ENCODE measurements at places on chromosomes 11 and 22.

- no peak for DNase-seq
These were observed 187.1 kb downstream of the ARHGAP42 start for GRCh38 chr11:100874203-100874602.

- no peak for DNase-seq
These were observed 26.9 kb downstream of the SLC6A5 start for GRCh38 chr11:20626279-20626678.

GRCh38 chr22:33302049-33302545 is 243.9 kb upstream of the SYN3 start:
- DNase-seq: peak; percentile 57

DNA sequence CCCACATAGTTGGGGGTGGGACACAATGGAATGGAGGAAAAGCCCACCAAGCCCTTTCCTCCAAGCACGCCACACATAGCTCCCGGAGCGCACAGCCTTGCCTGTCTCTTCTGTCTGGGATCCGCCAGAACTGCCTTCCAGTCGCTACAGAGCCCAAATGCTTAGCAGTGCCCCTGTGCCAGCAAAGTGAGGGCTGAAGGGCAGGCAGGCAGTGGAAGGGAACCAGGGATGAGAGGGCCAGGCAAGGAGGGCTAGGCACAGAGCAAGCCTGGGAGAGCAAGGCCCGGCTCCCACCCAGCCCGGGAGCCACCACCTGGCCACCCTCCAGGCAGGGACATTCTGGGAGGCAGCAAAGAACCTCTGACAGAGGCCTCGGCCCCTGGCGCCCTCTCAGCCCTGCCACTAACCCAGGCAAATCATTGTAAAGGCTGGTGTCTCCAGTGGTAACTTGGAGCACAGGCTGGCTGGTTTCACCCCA is 32.5 kb downstream of the PPP2R1B start:
- DNase-seq: no peak

- no peak for DNase-seq
These were observed 22.0 kb upstream of the CABP2 start for GRCh38 chr11:67545280-67545679.

DNA sequence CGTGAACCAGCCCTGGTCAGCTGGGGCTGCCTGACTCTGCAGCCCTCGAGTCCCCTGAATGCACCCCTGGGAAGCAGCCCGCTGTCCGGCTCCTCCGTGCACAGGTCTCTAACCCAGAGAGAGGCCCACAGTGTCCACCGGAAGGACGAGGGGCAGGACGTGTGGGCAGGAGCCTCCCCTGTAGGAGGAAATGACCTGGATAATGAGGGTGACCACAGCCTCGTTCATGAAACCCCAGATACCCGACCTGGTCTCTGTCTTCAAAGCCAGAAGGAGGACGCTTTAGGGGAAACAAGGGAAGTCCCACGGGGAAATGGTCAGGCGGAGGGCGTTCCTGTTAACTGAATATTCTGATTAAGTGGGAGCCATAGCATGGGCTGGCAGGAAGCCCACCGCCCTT is 23.3 kb downstream of the LIF start:
- DNase-seq: no peak

GRCh38 chr22:19929586-19930550 is 11.7 kb upstream of the COMT start:
- no peak for DNase-seq

GRCh38 chr22:30150212-30150611 is 69.9 kb downstream of the HORMAD2 start:
- no peak for DNase-seq

- no peak for DNase-seq
These were observed 31.5 kb downstream of the MOV10L1 start for GRCh38 chr22:50121202-50121740.

- no peak for DNase-seq
These were observed 66.1 kb downstream of the ME3 start for GRCh38 chr11:86606270-86606835.

DNA sequence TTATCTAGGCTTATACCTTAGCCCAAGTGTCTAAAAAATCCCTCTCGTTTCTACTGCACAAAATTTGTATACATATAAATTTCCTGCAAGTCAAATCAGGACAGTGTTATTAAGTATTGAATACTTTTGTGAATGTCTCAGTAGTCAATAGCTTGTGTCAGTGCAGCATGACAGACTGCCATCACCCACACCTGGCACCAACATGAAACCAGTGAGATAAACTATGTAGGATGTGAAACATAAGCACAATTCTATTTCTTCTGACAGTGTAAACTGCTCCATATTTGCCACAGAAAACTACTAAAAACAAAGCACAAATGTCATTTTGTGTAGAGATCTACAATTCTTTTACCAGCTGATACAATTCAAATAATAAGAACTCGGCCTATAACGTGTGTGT is 542.1 kb upstream of the LUZP2 start:
- DNase-seq: no peak

DNA sequence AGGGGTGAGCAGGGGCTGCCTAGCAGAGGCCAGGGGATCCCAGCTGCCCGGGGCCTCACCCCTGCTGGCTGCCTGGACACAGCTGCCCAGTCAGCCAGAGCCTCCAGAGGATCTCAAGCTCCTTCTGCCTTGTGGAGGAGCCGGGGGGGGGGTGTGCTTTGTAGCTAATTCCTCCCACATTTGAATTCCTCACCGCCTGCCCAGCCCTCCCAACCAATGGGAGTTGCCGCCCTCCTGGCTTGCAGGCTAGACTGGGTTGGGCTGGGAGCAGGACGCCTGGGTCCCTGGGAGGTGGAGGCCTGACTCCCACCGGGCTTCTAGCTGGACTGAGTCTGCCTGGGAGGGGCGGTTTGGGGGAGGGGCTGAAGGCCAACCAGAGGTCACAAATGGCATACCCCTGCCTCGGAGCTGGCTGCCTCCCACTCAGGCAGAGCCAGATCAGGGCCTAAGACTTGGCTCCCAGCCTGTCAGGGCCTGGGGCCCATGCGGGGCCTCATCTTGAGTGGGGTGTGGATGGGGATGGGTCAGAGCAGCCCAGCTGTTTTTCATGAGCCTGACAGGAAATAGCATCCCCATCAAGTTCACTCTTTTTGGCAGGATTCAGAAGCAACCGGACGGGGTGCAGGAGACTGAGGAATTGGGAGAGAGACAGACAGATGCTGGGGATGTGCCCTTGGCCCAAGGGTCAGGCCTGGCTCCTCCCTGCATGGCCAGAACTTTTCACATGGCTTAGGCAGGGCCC is 29.2 kb upstream of the PDE2A start:
- DNase-seq: no peak

- no peak for DNase-seq
These were observed 85.4 kb downstream of the MYO18B start for GRCh38 chr22:25827415-25827814.

- DNase-seq: no peak
These were observed 6.1 kb upstream of the APOA5 start for GRCh38 chr11:116797816-116798215.

DNA sequence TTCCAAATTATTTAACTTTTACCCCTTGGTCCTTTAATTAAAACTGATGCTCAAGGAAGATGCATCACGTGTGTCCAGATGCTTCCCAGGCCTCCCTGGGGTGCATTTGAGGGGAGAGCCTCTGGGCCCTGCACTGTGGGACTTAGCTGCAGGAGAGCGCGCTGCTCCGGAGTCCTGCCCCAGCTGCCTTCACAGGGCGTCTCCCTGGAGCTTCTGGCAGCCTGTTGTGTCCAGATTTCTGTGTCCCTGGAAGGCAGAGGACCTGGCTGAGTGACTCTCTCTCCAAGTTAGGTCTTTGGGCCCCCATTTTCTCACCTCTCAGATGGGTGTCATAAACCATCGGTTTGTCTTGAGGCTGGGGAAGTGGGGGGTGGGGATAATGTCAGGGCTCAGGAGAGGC is 3.0 kb downstream of the ARHGAP8 start:
- no peak for DNase-seq

- peak; percentile 25 for DNase-seq
These were observed 34.7 kb downstream of the ATG16L2 start for GRCh38 chr11:72848846-72849466.

DNA sequence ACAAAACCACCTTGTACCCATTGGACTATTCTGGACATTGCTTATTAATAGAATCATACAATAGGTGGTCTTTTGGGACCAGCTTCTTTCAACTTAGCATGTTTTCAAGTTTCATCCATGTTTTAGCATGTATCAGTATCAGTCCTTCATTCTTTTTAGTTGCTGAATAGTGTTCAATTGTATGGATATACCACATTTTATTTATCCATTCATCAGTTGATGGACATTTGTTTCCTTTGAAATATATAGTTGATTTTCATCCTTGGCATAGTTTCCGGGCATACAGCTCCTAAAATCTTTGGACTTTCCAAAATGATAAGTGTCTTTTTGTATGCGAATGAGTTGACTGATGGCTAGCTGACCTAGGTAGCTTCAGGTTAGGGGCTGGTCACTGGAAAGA is 12.2 kb downstream of the PPP6R3 start:
- DNase-seq: no peak

DNA sequence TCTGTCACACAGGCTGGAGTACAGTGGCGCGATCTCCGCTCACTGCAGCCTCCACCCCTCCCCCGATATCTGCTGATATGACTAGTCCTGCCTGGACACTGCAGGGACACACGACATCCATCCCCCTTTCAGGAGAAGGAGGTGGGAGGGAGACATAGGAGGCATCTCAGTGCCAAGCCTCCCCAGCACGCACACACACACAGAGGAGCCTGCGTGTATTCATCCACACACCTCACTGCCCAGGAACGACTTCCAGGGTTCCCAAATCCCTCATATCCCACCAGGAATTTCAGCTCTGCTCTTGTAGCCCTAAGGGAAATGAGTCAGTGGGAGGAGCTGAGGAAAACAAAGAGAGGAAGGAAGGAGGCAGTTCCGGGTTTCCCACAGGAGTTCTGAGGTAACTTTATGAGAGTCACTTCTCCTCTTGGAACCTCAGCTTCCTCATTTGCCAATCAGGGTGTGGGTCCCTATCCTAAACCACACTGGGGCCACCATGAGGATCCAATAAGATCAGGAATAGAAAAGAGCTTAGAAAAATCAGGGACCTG is 37.2 kb upstream of the ACER3 start:
- DNase-seq: no peak

GRCh38 chr22:35231585-35232084 is 25.7 kb upstream of the HMGXB4 start:
- DNase-seq: peak; percentile 76

DNA sequence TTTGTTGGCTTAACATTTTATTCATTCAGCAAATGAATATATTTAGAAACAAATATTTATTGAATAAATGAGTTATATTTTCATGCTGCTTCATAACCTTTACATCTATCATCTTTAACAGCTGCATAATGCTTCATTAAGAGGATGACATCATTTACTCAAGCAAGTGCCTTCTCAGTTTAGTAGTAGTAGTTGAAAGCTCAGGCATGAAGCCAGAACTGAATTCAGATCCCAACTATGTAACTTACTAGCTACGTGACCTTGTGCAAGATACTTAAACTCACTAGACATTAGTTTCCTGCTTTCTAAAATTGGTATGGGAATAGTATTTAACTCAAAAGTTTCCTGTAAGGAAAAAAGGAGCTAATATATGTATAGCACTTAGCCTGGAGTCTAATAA is 90.3 kb downstream of the TMPRSS5 start:
- no peak for DNase-seq

DNA sequence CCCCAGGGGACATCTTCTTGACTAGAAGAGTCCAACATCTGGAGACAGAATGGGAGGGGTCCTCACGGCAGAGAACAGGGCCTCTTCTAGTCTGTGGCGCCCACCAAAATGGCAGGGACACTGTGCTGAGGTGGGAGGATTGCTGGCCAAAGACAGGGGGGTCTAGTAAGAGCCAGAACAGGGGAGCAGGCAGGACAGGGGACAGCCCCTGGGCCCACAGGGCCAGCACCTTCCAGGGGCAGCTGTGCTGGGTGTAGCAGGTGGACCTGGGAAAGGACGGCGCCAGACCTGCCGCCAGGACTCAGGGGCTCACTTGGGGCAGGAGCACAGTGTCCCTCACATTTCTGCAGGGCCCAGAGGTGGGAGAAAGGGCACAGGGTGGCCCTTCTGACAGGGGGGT is 858 bp upstream of the APOBEC3A start:
- DNase-seq: no peak

GRCh38 chr11:132288036-132288435 is 917.6 kb downstream of the NTM start:
- DNase-seq: no peak

Data from stimulated activated CD4-positive, alpha-beta T cell treated with anti-CD3 and anti-CD28 coated beads, Interleukin-4, amount 100 ng/mL, for 1 hour (primary cell).